ENCODE measurements at places on chromosomes 7 and 10. TPM values are rescaled to one million over a fixed set of nuclear protein-coding genes. Genes with fewer than 3 reads are reported as not detected.

DNA sequence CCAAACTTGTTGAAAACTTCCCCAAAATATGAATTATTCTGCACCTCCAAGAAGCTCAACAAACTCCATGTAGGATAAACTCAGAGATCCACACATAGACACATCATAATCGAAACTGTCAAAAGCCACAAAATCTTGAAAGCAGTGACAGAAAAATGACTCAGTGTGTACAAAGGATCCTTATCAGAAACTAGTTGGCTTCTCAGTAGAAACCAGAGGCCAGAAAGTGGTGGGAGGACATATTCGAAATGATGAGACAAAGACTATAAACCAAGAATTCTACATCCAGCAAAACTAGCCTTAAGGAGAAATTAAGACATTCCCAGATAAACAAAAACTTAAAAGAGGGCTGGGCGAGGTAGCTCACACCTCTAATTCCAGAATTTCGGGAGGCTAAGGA is 38.5 kb downstream of the MCMBP start:
- no peak for DNase-seq

- no peak for DNase-seq
These were observed 7.6 kb downstream of the TMEM184A start for GRCh38 chr7:1548438-1548831.

DNA sequence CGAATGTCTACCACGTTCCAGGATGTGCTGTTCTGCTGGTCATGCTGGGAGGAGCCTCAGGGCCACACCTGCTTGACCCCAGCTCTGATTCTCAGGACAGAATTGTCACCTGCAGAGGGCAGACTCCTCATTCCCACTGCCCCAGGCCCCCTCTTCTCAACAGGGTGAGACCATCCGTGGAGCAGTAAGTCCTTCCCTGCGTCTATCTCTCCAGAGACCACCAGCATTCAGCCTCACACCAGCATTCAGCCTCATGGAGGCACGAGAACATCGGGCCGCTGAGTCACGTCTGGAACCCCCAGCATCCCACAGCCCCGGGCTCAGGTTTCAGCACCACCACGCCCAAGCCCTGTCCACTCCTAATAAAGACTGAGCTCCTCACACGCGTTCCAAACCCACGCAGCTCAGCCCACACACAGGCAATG is 273.4 kb downstream of the DIP2C start:
- no peak for DNase-seq

GRCh38 chr7:105691082-105691679 is 109.9 kb upstream of the EFCAB10 start:
- no peak for DNase-seq

DNA sequence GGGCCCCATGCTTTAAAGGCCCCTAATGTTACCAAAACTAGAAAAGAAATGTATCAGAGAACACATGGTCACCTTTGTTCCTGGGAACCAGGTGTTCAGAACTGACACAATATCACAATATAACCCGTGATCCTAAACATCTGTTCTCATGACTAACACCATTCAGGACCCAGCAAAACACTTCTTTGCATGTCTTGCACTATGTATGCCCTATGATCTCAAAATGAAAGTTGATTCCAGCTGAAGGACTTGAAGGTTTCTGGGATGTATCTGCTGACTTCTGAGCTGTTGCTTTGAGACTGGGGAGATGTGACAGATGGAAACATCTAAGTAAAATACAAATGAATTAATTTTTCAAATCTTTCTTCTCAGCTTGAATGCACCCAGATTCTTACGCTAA is 37.5 kb upstream of the PIK3CG start:
- no peak for DNase-seq

GRCh38 chr7:104367926-104368325 is 39.5 kb downstream of the LHFPL3 start:
- DNase-seq = no peak

DNA sequence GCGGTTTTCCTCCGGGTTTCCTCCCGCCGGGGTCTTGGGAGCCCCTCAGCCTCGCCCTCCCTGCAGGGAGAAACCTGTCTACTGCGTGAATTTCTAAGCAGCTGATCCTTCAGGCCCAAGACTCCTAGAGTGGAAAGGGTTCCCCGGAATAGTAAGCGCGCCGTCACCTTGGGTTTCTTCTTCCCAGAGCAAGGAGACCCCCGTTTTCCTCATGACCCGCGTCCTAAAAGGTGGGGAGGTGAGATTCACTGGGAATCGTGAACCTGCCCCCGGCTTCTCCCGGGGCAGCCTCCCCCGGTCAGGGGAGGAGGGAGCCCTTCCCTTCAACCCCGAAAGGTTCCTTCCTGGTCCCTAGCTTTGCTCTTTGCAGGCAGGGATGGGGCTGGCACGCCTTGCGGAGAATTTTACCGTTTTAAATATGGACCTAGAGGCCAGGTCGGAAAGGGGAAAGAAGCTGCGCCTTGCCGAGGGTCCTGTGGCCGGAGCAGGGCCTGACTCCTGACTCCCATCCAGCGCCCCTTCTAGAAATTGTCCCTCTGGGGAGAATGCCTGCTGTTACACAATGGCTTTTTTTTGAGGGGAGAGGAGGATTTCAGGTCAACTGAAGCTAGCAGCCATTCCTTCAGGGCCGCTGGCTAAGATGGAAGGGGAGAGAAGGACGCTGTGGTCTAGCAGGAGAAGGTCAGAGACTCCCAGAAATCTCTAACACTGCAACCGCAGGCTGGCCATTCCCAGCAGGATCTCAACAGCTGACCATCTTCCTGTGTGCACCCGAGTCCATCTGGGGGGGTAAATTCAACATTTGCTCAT is 11.6 kb upstream of the MNX1 start:
- no peak for DNase-seq

DNA sequence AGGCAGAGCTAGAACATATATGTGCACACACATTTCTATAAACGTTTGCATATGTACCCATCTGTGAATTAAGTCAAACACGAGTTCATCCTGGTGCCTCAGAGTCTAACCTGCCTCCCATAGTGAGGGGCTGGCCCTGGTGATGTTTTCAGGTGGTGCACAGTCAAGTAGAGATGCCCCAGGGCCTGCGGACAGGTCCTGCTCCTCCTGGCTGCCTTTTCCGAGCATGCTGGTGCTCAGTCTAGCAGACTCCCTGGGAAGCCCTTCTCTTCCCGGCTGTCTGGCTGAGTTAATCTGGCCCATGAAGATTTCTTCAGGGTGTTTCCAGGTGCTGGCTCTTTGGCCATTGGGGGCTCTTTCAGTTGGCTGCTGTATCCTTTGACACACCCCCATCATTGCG is 14.3 kb downstream of the ADCY1 start:
- no peak for DNase-seq

DNA sequence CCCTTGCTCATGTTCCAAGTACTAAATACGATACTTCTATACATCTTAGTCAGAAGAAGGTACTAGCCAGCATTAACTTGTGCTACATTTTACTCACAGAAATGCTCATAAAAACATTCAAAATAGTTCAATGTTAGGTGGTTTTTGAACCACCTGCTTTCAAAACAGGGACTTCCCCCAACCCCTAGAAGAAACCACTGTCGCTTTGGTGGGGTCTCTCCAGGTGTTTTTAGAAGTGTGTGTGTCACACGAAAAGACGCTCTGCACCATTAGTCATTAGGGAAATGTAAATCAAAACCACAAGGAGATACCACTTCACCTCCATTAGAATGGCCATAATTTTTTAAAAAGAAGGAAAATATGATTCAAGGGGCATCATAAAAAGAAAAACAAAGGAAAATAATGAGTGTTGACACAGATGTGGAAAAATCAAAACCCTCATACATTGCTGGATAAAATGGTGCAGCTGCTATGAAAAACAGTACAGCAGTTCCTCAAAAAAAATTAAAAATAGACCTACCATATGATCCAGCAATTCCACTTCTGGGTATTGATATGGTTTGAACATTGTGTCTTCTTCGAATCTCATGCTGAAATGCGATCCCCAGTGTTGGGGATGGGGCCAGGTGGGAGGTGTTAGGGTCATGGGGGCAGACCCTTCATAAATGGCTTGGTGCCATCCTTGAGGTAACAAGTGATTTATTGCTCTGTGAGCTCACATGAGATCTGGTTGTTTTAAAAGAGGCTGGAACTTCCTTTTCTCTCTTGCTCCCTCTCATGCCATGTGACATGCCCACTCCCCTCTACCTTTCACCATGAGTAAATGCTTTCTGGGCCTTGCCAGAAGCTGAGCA is 74.2 kb downstream of the MALSU1 start:
- no peak for DNase-seq

DNA sequence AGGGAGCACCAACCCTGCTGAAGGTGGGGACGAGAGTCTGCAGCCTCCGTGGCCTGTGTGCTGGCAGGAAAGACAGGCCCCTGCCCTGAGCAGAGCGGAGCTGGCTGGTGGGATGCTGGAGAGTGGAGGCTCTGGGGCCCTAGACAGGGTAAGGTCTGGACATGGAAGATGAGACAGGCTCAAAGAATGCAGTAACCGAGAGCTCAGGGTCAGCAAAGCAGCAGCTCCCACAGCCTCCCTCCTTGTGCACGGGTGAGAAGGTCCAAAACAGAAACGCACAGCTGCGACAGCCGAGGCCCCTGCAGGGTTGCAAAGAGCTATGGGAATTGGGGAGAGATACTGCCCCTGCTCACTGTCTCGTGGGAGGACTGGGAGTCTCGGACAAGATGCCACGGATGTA is 80.5 kb downstream of the TNS3 start:
- no peak for DNase-seq

DNA sequence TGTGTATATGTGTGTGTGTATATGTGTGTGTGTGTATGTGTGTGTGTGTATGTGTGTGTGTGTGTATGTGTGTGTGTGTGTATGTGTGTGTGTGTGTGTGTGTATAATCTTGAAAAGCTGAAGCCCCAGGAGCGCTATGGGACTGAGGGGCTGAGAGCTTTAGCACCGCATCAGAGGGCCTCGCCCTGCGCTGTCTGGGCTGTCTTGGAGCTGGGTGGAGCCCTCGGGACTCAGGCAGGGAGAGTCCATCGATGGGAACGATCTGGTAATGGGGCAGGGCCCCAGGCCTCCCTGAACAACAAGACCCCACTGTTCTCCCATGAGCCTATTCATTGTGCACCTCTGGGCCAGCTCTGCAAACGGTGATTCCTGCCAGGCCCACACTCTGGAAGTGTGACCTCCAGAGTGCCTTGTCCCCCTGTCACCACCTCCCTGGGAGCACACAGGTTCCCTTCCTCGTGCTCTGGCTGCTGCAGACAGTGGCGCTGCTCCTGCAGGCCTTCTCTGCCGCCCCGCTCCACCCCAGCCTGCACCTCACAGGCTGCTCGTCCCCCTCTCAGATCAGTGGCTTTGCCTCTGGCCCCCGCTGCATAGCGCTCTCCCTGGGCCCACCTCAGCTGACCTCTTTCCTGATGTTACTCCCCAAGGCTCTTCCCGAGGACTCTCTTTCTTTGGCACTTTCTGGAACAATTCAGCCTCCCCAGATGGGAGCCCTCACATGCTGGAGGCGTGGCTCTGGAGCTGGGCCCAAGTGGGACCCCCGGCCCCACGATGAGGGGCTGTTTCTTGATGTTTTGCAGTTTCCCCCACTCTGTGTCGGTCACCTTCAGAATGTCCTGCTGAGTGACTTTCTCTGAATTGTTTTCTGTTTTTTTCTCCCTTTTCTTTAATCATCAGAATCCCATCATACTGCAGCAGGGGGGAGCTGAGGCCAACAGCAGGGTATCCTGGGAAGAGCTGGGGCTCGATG is 542.2 kb upstream of the FOXK1 start:
- no peak for DNase-seq

GRCh38 chr10:117152668-117153067 is 14.6 kb upstream of the VAX1 start:
- DNase-seq = no peak

- no peak for DNase-seq
These were observed 61.5 kb downstream of the FZD1 start for GRCh38 chr7:91325726-91326125.

DNA sequence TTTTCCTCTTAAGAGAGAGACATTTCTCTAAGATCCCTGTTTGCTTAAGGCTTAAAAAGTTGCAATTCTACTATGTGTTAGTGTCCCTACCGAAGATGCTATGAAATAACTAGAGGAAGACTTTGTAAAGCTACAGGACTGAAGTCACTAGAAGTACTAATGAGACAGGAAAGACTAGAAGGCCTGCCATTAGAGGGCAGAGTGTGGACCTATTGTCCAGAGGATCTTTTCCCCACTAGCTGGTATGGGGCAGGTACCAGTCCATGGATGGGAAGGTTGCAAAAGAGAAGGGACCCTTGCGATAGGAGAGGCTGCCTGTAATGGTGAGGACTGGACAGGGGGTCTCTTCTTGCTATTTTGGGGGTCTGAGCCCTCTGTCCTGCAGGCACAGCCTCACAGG is 178.1 kb downstream of the TMEM178B start:
- no peak for DNase-seq

Gene SPDYE1
- total RNA-seq = not detected

All from left ventricle myocardium inferior (tissue), 1 donor.